ENCODE measurements at places on chromosomes 1 and 21.
A peak's percentile ranks its signal among the peaks of the same experiment; 100 is the strongest.

GRCh38 chr1:210715072-210715471 lies 386.4 kb downstream of the HHAT start:
- DNase-seq, result no peak

GRCh38 chr1:90341516-90341915 lies 346.6 kb downstream of the ZNF326 start:
- no peak for DNase-seq

GRCh38 chr1:19557609-19558051 lies 72.3 kb upstream of the CAPZB start:
- no peak for DNase-seq

- no peak for DNase-seq
Observed at GRCh38 chr21:35827004-35827403, 233.3 kb downstream of the SETD4 start.

GRCh38 chr1:150186789-150187559 lies 37.3 kb downstream of the PLEKHO1 start:
- DNase-seq, result no peak

- no peak for DNase-seq
Observed at GRCh38 chr1:22795366-22795714, 84.7 kb downstream of the EPHB2 start.

GRCh38 chr21:46036696-46037330 lies 55.2 kb downstream of the COL6A1 start:
- no peak for DNase-seq

DNA sequence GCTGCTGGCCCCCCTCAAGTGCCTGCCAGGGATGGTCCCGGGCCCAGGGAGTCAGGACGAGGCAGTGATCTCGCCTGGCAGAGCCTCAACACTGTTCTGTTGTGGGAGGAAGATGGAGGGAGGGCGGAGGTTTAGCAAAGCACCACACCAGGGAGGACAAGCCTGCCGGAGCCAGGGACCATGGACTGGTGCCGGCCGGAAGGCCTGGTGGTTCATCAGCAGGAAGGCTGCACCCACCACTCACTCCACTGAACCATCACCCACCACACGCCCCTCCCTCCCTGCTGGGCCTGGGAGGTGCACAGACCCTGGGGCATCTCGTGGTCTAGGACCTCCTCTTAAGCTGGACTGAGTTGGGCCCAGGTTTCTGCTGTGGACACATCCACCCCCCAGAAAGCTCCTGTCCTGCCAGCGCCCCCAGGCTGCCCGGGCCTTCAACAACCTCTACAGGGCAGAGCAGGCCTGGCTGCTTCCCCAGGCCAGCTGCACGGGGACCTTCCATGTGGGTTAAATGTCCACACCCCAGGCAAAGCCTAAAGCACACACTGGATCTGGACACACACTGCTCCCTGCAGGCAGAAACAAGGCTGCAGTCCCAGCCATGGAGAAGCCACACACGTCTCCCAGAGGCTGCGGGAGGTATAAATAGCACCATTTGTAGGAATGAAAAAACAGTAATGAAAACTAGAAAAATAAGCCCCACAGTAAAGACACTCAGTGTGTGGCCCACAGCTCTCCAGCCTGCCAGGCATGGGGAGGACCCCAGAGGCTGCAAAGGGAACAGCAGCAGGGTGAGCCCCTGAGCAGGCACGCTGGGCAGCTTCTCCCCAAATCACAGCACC lies 10.4 kb upstream of the TMEM240 start:
- no peak for DNase-seq

- DNase-seq, result no peak
Observed at GRCh38 chr1:14614341-14614740, 15.9 kb downstream of the KAZN start.

DNA sequence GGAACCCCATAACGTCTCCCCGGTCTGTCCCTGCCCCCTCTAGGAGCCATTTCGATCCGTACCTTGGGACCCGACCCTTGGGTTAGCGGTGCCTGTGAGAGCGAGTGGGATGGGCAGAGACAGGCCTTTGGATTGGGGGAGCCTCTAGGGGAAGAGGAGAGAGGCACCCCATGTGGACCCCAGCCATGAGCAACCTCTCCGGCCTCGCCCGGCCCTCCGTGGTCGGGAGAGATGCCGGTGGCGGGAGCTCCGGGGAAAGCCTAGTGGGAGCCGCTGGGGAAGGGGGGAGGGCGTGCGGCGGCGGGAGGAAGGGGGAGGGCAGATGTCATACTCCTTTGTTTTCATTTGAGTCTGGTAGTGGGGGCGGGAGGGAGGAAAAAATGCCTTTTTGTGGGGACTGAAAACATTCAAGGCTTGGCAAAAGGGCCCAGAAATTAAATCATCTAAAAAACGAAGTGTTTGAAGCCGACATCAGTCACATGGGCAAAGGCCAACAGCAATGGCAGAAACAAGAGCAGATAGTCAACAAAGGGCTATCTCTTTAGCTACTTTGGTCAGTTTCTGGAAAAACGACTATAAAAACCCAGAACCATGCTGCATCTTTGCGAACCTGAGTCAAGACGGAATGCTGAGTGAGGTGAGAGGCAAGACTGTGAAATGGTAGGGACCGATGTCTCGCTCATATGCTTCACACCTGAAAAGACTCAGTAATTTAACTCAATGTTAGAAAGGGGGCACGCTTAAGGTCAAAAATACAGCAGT lies 758 bp downstream of the PTBP2 start:
- DNase-seq, result peak; percentile 27

DNA sequence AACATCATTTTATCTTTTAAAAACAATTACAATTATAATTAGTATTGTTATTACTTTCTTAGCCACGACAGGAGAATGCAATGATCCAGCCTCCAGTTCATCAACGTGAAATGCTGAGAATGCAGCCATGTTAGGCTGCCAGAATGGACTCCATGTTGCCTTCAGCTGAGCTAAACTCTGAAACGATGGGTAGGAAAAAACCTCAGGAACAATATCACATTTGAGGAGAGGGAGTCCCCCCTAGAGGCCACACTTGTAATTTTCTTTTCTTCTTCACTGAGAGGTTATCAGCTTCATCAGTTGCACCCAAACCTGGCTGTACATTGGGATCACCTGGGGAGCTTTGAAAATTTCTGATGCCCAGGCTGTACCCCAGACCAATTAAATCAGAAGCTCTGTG lies 34.6 kb upstream of the DNAH14 start:
- no peak for DNase-seq

- DNase-seq, result no peak
Observed at GRCh38 chr1:244301595-244302130, 150.0 kb downstream of the ADSS2 start.

DNA sequence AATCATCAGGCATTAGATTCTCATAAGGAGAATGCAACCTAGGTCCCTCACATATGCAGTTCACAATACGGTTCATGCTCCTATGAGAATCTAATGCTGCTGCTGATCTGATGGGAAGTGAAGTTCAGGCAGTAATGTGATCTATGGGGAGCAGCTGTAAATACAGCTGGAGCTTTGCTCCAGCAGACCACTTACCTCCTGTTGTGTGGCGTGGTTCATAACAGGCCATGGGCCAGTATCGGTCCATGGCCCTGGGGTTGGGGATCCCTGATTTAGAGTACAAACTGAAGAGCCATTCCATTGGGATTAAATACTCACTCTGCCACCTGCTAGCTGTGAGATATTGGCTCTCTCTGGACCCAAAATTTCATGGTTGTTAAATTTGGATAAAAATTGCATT lies 244.6 kb upstream of the POGK start:
- no peak for DNase-seq

DNA sequence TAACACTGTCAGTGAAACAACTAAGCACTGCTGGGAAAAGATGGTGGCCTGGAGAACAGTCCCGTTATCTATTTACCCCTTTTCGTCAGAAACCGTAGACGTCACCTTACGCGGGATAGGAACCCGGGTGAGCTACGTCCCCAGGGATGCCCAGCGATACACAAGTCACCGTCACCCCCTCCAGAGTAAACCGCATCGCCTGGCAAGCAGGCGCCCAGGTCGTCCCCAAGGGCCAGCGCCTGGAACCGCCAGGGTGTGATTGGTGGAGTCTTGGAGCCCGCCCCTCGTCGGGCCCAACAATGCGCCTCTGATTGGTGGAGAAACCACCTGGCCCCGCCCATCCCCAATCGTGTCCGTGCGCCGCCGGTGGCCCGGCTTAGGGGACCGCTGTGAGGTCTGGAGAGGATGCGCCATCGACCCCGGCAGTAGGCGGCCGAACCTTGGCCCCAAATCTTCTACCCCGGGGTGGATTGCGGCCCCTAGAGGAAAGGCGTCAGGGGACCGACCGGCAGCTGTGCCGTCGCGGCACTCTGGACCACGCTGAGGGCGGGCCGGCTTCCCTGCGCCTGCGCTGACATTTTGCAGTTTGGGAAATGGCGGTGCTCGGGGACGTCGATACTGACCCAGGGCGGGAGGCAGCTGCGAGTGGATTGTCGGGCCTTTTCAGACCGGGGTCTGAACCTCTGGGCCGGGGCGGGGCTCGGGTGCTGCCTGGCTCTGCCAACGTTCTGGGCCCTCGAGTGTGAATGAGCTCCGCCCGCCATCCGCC lies 34.4 kb downstream of the SLC2A1 start:
- peak; percentile 87 for DNase-seq

- DNase-seq, result no peak
Observed at GRCh38 chr1:226640321-226641136, 92.0 kb downstream of the STUM start.
